ENCODE measurements at places on chromosomes 11 and 22.
A peak's percentile ranks its signal among the peaks of the same experiment; 100 is the strongest.

DNA sequence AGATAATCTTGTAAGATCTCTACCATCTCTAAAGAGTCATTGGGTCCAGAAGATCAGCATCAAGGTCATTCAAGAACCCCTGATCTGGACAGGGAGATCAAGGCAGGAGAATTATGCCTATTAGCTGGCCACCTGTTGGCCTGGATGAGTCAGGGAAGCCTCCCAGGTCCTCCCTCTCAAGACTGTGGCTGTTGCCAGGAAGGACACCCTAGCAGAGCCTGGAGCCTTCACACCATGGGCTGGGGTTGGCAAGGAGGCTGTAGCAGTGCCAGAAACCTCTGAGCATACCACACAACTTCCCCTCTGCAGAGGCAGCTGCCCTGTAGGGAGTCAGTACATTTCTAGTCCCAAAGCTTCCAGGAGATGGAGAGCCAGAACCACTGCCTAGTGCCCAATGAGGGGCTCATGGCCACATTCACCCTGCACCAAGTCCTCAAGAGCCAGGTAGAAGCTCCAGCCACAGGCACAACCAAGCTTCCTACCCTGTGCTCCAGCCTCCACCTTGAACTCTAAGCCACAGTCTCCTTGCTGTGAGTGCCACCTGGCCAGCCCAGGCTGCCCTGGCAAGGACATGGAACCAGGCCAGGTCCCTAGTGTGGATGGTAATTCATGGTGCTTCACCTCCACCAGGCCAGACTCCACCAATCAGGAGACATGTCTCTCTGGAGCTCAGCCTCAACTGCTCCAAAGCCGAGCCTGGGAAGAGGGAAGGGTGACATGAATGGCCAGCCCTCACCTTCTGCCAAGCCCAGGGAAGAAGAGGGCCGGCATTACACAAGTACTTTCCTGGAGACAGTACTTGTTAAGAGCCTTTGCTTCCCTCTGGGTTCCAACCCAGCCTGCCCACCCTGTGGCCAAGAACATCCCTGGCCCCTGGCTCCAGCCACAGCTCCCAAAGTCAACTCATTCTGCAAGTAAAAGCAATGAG lies 124.3 kb downstream of the BUD13 start:
- DNase-seq, result no peak
- H3K4me3 ChIP-seq, result no peak overlapping the region
- H3K27me3 ChIP-seq, result no peaks in the 10 kb centered on the region
- no peaks in the 10 kb centered on the region for H3K36me3 ChIP-seq

- no peak overlapping the region for H3K27ac ChIP-seq
- H3K36me3 ChIP-seq, result no peaks in the 10 kb centered on the region
- no peaks in the 10 kb centered on the region for H3K4me1 ChIP-seq
- no peak for DNase-seq
- no peak overlapping the region for H3K4me3 ChIP-seq
Observed at GRCh38 chr11:102685338-102685737, 20.2 kb downstream of the MMP27 start.

- DNase-seq, result no peak
- H3K27me3 ChIP-seq, result peaks cover 17% of the 10 kb centered on the region
- no peak overlapping the region for H3K27ac ChIP-seq
- H3K36me3 ChIP-seq, result no peaks in the 10 kb centered on the region
- H3K4me1 ChIP-seq, result no peaks in the 10 kb centered on the region
- H3K4me3 ChIP-seq, result no peak overlapping the region
Observed at GRCh38 chr11:63375434-63375833, 5.8 kb downstream of the SLC22A9 start.

DNA sequence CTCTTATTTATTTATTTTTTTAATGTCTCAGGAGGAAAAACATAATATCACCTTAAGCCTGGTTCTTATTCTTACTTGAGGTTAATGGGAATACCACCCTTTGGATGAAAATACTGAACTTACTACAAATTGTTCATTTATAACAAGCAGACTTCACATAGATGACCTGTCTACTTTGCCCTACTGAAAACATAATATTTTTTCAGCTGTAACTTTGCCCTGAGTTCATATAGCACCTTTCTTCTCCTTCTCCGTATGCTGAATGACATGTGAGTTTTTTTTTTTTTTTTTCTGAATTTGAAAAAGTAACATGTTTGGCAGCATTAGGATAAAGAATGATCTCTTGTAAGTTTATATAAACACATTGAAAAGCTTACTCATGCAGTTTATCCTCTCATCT lies 186.8 kb downstream of the TMEM135 start:
- no peaks in the 10 kb centered on the region for H3K27me3 ChIP-seq
- H3K36me3 ChIP-seq, result peaks cover 3% of the 10 kb centered on the region
- DNase-seq, result no peak
- peaks cover under 1% of the 10 kb centered on the region for H3K4me1 ChIP-seq
- no peak overlapping the region for H3K4me3 ChIP-seq

GRCh38 chr11:65487467-65488272 lies 11.2 kb upstream of the MALAT1 start:
- no peaks in the 10 kb centered on the region for H3K36me3 ChIP-seq
- peak overlapping the region; percentile 46 for H3K27ac ChIP-seq
- H3K27me3 ChIP-seq, result no peaks in the 10 kb centered on the region
- H3K4me3 ChIP-seq, result peak overlapping the region; percentile 0
- peak; percentile 58 for DNase-seq
- peaks cover 40% of the 10 kb centered on the region for H3K4me1 ChIP-seq

GRCh38 chr11:65118097-65118837 lies 766 bp upstream of the ZNHIT2 start:
- peak overlapping the region; percentile 87 for H3K4me3 ChIP-seq
- H3K27me3 ChIP-seq, result no peaks in the 10 kb centered on the region
- H3K27ac ChIP-seq, result peak overlapping the region; percentile 88
- DNase-seq, result no peak
- H3K4me1 ChIP-seq, result peaks cover 54% of the 10 kb centered on the region

- H3K27me3 ChIP-seq, result peaks cover 6% of the 10 kb centered on the region
- no peak for DNase-seq
- no peak overlapping the region for H3K27ac ChIP-seq
Observed at GRCh38 chr11:57626895-57627294, 22.8 kb downstream of the YPEL4 start.

All from activated CD8-positive, alpha-beta T cell treated with anti-CD3 and anti-CD28 coated beads for 36 hours (primary cell).